ENCODE measurements at places on chromosomes 5 and 9. TPM values are rescaled to one million over a fixed set of nuclear protein-coding genes. Genes with fewer than 3 reads are reported as not detected.

Gene PCDH12
- total RNA-seq = 35.1 TPM

Gene PPP3R2
- total RNA-seq = not detected

Gene HMCN2
- 0.07 TPM for total RNA-seq

Gene FCN2
- total RNA-seq = not detected

Gene TAL2
- total RNA-seq = not detected

Gene OR1Q1
- not detected for total RNA-seq

Data from thoracic aorta endothelial cell (primary cell).